ENCODE measurements at places on chromosomes 12 and 14.

- DNase-seq, result no peak
Measured at GRCh38 chr12:64720884-64721283, 38.3 kb downstream of the GNS start.

DNA sequence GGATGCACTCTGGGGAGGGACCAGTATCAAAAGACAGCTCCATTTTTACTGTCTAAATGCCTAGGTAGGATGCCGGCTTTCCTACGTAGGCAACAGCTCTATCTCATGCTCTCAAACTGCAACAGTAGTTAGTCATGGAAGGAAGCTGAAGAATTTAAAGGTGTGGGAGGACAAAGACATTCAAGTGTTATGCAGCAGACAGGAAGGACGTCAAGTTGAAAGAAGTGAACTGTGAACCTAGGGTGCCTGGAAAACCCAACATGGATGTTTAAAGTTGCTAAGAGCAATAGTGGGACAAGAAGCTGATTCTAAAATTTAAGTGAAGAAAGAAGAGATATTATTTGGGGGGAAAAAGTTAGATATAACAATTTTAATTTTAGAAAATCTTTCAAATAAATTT, 5.9 kb downstream of the SEC23A start:
- peak; percentile 13 for DNase-seq

DNA sequence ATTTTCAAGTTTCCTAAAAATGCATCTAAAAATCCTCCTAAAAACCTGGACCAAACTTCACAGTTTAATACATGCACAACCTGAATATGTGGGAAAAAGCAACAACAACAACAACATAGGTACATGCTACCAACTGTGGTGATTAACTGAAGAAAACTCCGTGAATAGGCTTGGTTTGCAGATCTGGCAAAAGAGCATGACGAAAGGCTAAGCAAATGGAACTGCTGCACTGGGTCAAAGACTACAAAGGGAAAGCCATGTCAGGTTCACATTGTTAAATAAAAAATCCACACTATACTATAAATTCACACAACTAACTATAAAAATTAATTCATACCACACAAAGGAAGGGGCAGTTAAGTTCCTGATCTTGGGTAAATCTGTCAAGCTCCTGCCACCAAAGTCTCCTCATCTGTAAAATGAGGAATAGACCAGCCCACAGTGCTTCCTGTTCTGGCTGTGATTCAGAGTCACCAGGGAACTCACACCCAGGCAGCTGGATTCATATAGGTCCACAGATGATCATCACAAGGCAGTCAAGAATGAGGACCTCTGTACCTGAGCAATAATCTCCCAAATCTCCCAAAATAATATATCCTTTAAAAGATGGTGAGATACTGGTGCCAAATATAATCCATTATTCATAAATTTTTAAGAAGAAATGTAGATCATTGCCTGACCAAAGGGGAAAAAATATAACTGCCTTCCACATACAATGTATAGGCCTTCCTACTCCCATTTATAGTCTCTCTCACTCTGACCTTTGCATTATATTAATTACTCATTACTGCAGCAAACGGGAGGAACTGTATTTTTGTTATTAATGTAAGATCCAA, 7.0 kb downstream of the CORO1C start:
- peak; percentile 20 for DNase-seq

- no peak for DNase-seq
Measured at GRCh38 chr12:66548338-66549049, 130.4 kb downstream of the GRIP1 start.

- DNase-seq, result no peak
Measured at GRCh38 chr14:61965030-61965745, 203.0 kb downstream of the SNAPC1 start.

DNA sequence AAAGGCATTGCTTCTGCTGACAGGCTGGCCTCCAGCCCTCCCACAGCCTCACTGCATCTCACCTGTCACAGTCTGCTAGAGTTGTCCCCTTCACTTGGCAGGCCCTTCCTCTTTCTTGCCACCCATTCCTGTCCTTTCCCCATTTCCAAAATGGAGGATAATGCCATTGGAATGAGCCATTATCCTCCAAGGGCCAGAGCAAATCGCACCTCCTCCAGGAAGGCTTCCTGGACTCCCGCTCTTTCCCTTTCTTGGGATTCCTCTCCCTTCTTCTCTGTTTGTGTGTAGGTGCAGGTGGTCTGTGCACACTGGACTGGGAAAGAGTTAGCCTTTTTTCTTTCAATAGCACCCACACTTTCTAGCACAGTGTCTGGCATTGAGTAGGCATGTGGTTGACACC, 3.8 kb downstream of the KRT82 start:
- no peak for DNase-seq

DNA sequence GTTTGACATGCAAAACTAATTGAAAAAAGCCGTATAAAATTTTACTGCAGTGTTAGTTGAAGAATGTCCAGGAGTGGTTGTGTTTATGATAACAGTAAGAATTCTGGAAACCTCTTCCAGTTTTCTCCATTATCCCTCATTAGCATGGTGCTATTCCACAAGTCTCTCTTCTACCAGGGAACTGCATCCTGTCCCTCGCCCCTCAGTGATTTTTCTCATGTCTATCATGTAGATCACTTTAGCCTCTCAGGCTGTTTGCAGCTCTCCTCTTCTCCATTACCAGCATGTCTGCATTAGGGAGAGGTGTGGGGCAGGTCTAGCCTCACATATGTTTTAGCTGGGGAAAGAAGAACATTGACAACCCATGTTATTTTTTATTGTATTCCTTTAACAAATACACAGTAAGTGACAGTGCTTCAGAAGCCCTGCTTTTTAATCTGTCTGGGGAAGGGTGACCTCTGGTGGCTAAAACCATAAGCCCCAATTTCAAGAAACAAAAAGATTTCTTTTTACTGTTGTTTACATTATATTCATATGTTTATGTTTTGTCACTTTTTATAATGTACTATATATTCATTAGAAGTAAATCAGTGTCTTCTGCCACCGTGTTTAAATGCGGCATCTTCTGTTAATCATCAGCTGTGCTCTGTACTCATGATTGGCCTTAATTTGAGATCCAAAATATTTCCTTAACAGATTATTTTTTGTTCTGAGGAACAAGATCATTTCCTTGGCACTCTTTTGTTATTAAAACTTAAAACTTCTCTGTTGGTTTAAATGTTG, 70.7 kb downstream of the RASSF8 start:
- peak; percentile 13 for DNase-seq

DNA sequence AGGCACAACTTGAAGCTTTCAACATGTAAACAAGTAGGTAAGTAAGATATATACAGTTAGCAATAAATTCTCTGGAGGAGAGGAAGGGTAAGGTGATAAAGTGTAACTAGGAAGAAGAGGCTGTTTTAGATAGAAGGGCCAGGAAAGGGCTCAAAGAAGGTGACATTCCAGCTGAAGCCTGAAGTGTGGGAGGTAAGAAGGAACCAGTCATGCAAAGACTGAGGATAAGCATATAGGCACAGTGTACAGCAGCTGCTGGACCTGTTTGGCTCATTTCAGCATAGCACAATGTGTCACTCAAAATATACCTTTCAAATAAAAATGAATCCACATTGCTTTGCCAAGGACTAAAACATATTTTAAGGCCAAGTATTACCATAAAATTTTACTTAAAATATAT, 28.6 kb upstream of the ARL1 start:
- no peak for DNase-seq
